ENCODE measurements at places on chromosomes 4 and X.

DNA sequence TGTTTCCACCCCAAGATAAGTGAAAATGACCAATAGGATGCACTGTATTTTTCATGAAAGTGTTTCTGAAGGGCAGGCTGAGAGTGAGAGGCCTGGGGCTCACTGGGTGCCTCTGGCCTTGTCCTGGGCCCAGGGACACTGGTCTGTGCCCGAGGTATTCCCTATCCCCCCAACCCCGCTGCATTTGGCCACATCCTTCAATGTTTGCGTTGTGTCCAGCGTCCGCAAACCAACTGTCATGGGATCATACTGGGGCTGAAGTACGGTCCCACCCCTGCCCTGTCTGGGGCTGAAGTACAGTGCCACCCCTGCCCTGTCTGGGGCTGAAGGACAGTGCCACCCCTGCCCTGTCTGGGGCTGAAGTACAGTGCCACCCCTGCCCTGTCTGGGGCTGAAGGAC, 22.0 kb upstream of the MSANTD1 start:
- no peak for DNase-seq

- no peak for DNase-seq
Measured at GRCh38 chr4:180640193-180640592, 1603.0 kb upstream of the TENM3 start.

- DNase-seq, result no peak
Measured at GRCh38 chrX:132810964-132811712, 147.3 kb downstream of the HS6ST2 start.

GRCh38 chr4:66023061-66023460, 352.8 kb upstream of the EPHA5 start:
- DNase-seq, result no peak

- DNase-seq, result peak; percentile 10
Measured at GRCh38 chr4:4995103-4995907, 24.0 kb downstream of the CYTL1 start.

- DNase-seq, result no peak
Measured at GRCh38 chrX:15739886-15740285, 1.8 kb downstream of the CA5B start.

GRCh38 chrX:150694738-150695410, 1.7 kb downstream of the MTMR1 start:
- no peak for DNase-seq

DNA sequence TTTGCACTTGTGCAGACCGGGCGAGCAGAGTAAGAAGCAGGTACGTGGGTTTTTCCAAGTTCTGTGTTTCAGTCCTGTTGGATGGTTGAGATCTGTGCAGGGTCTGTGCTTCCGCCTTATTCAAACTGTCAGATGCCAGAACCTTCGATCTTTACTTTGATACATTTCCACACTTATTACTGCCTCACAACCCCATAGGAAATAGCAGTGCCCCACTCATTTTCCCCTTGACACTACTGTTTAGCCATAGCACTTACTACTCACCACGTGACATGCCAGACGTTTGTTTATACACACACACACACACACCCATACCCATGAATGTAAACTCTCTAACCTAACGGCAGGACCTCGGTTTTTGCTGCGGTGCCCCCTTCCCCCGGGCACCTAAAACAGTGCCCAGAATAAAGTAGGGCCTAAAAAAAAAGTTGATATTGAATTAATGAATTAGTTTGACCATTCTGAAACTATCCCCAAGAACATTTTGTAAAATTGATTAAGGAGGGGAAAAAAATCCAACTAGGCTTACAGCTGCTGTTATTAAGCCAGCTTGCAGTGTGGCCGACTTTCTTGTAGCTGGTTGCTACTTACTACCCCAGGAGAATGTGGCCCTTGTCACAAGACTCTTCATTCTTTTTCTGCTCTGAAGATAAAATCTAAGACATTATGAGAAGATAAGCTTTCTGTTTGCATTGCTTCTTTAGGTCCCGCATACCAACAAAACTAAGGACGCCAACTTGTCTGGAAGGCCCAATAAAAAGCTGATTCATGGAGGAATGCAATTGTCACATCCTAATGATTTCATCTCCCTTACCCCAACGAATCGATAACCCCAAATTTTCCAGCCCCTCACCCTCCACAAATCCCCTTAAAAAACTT, 704 bp upstream of the SEPSECS start:
- DNase-seq, result no peak

GRCh38 chr4:169143335-169143734, 127.4 kb downstream of the SH3RF1 start:
- DNase-seq, result no peak

- no peak for DNase-seq
Measured at GRCh38 chr4:14379183-14379582, 623.1 kb upstream of the CPEB2 start.

- DNase-seq, result no peak
Measured at GRCh38 chrX:125340490-125340889, 20.8 kb downstream of the TEX13C start.

DNA sequence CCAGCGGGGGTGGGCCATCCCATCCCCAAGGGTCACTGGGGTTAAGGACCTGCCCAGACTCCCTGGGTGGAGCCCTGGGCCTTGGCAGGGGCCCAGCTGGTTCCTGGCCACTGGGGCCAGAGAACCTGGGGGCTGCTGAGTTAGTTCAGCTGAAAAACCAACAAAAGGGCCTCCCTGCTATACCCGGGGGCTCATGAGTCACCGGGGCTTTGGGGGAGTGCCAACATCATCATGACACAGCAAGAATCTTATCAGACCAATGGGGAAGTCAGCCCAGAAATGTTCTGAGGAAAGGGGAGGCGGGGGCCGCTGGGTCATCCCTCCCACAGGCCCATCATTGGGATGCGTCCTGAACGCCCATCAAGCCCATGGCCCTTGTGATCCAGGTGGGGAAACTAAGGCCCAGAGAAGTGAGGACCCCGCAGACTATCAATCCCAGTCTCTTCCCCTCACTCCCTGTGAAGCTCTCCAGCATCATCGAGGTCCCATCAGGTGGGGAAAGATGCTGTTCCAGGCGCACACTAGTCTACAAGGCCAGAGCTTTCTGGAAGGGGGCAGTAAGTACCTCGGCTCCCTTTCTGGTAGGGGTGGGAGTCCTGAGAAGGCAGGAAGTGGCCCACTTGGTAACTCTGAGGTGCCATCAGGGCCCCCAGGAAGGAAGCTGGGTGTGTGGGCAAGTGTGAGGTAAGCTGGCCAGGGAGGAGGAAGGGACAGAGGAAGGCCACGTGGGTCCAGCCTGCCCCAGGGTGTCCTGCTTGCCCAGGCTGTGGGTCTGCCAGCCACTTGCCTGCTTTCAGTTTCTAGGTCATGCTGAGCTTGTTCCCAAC, 4.5 kb downstream of the G6PD start:
- DNase-seq, result no peak

GRCh38 chr4:92996533-92996932, 692.8 kb downstream of the GRID2 start:
- no peak for DNase-seq

GRCh38 chrX:132209527-132209926, 9.7 kb downstream of the RAP2C start:
- no peak for DNase-seq

- no peak for DNase-seq
Measured at GRCh38 chr4:148211533-148211932, 230.7 kb downstream of the NR3C2 start.

DNA sequence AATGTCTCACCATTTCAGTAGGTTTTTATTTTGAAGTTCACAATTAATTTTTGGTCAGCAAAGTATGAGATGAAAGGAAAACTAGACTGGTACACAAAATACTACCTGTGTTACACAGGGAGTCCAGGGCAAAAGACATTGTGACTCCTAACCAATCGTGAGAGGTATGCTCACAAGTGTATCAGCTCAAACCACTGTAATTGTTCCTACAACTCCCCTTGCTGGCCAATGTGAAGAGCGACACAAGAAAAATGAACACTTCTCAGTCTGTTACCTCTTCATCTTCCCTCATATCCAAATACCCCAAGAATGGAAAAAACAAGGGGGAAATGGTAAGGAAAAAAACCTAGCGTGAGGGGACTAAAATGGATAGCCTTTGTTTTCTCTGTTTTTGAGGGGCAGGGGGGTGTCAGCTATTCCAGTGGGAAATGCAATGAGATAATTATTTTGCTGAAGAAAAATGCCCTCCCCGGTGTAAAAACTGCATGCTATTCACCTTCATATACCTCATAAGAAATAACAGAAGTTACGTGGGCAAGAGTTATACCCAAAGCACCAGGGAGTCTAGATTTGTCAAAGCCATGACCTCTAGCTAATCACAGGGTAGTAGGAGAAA, 30.6 kb upstream of the NSUN7 start:
- DNase-seq, result no peak

DNA sequence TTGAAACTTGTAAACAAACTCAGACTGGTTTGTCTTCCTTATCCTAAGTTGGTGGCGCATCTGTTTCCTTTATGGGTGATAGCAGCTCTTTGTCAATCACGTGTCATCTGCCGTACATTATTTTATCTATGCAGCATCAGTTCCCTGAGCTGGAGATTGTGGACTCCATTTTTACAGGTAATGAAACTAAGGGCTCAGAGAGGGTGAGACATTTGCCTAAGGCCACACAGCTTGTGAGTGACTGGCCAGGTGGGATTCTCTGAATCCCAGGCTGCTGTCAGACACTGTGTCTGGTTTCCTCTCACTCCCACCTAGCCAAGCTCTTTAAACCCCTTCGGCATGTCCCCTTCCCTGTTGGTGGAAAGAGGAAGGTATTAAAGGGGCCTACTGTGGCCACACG, 41.7 kb upstream of the CLCN4 start:
- DNase-seq, result no peak

GRCh38 chr4:38696697-38697096, 32.7 kb downstream of the KLF3 start:
- DNase-seq, result no peak

DNA sequence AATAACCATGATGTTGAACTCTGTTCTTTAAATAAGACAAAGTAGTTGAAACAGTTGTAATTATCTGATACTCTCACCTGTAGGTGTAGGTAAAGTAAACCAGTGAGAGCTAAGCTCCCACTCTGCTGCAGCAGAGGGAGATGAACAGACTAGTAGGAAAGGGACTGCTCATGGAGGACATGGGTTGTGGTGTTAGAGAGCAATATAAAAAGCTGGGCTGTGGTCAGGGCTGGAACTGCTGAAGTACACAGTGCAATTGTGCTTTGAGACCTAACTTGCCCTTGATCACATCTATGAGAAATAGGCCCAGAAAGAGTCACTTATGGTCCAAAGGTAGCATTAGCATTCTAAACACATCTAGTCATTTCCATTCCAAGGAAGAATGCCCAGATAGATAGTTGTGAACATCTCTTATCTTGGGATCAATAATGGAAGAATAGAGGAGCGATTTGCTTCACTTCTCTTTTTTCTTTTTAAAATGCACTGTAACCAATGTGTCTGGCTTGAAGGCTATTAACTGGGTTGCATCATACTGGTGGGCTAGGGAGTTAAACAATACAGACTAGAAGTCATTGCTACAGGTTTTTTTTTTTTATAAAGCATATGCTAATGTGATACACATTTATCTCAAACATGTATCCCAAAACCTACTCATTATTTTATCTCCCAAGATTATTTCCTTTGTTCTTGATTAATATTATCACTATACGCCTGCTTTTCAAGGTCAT, 251.3 kb upstream of the CENPE start:
- no peak for DNase-seq

DNA sequence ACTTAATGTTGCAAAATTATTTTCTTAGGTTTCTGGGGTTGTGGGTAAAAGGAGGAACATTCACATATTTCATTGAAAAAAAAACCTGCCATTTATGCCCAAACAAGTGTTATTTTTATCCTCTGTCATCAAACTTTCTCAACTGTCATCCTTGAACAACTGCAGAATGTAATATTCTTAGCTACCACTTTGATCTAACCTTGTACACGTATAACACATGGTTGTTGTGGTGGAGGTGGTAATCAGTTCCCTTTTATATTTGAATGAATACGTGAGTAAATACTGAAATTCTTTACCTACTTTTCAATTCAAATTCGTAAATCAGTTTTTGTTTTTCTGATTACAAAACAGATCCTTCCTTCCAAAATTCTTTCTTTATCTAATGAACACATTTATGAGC, 3.8 kb upstream of the AMMECR1 start:
- DNase-seq, result no peak

DNA sequence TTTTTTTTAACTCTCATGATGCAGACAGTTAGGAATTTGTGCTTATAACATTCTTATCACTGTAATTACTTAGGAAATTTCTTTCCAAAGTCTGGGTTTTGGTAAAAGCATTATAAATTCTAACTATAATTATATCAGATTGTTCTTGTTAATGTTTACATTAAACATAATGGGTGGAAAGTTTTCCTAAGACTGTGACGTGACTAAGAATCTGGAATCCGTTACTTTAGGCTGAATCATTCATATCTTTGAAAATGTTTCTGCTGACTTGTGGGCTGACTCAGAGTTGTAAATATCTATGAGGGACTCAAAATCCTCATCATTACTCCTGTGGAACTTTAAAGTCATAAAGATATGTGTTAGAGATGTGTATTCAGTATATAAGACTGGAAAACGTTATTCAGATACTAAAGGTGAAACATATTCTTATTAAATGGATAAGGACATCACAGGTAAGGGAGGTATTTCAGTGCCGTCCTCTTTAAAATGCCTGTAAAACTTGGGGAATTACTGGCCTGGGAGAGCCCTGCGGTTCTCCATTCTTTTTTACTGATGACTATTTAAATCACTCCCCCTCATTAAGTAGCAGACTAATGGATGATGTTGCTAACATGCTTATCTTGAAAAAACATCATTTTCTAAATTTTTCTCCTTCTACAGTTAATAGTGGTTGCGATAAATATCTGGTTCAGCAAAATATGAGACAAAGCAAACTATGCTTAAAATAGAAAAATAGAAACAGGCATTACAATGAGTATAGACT, 159.0 kb downstream of the DCLK2 start:
- DNase-seq, result no peak

DNA sequence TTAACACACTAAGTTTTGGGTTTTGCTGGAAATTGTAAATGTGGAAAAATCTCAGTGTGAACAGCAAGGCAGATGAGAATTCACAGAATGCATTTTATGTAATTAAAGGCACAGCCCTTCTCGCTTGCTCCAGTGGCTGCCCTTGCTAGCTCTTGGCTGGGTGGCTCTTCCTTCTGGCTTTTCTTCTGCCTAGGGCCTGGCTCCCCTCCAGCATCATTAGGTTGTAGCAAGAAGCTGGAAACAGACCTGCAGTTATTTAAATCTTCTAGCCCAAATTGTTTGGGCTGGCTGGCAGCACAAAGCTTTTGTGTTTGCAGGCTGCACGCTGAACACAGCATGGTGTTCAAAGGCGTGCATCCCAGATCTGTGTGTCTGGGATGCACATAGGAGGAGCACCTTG, 56.5 kb downstream of the LIMCH1 start:
- no peak for DNase-seq

- no peak for DNase-seq
Measured at GRCh38 chr4:13174001-13174400, 310.1 kb downstream of the RAB28 start.

GRCh38 chrX:15206306-15206705, 63.6 kb downstream of the ASB9 start:
- no peak for DNase-seq

- DNase-seq, result no peak
Measured at GRCh38 chrX:47179221-47179927, 14.3 kb upstream of the UBA1 start.

GRCh38 chr4:178081896-178082295, 639.7 kb upstream of the AGA start:
- no peak for DNase-seq

GRCh38 chr4:52234561-52235440, 183.7 kb downstream of the SPATA18 start:
- DNase-seq, result no peak

GRCh38 chr4:94488670-94489069, 36.9 kb downstream of the PDLIM5 start:
- DNase-seq, result no peak

GRCh38 chrX:31136144-31136611, 64.3 kb upstream of the FTHL17 start:
- no peak for DNase-seq

GRCh38 chr4:185307136-185307950, 88.4 kb downstream of the LRP2BP start:
- no peak for DNase-seq

Data from stimulated activated CD8-positive, alpha-beta memory T cell treated with anti-CD3 and anti-CD28 coated beads, Interleukin-12 subunit alpha, Interleukin-12 subunit beta, amount 100 ng/mL, for 1 hour (primary cell).